Type B pancreatic cell (in vitro differentiated cells): ENCODE measurements at places on chromosomes 6 and 20. TPM values are rescaled to one million over a fixed set of nuclear protein-coding genes. Genes with fewer than 3 reads are reported as not detected.

DNA sequence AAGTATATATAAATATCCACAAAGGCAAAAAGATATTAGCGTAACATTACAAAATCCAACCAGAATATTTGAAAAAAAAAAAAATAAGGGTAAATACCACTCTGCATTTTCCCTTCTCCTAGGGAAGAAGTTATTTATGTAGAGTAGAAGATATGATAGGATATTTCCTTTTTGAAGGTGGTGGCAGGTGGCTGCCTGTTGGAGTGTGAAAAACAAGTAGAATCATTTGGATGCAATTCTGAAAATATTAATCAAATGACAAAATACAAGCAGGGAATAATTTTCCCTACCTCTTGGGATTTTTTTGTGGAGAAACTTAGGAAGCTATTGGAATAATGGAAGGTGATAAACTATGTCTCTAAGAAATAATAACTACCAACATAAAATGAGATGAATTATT is 62.5 kb upstream of the OGFRL1 start:
- H3K4me1 ChIP-seq, result no peaks in the 10 kb centered on the region
- no peak for DNase-seq
- H3K27ac ChIP-seq, result no peak overlapping the region
- no peak overlapping the region for H3K4me3 ChIP-seq
- H3K27me3 ChIP-seq, result peaks cover 4% of the 10 kb centered on the region

- H3K4me1 ChIP-seq, result no peaks in the 10 kb centered on the region
- H3K36me3 ChIP-seq, result no peaks in the 10 kb centered on the region
- DNase-seq, result no peak
Measured at GRCh38 chr6:117157448-117157847, 107.9 kb upstream of the VGLL2 start.

- DNase-seq, result no peak
- H3K27me3 ChIP-seq, result peaks cover 7% of the 10 kb centered on the region
- H3K4me1 ChIP-seq, result peaks cover 12% of the 10 kb centered on the region
Measured at GRCh38 chr6:137873273-137873762, 6.3 kb downstream of the TNFAIP3 start.

DNA sequence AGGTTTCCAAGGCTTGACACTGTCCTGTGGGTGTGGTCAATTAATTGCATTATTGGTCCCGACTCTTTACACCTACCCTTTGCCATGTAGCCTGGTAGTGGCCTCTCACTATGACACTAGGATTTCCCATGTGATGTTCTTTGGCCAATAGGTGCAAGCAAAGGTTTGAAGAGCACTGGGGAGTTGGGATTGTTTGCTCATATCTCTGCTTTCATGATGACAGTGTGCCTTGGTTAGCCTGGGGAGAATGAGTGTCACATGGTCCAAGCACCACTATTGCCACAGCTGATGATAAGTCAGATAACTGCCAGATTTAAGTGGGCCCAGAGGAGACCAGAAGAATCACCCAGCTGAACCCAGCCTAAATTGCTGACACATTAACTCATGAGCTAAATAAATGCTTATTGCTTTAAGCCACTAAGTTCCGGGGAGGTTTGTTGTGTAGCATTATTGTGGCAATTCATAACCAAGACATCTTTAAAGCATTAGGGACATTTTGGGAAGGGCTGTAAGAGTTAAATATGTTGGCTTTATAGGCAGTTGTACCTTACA is 17.2 kb upstream of the SCP2D1 start:
- H3K4me1 ChIP-seq, result peaks cover 8% of the 10 kb centered on the region
- DNase-seq, result no peak
- H3K4me3 ChIP-seq, result peak overlapping the region; percentile 44
- H3K27ac ChIP-seq, result no peak overlapping the region

DNA sequence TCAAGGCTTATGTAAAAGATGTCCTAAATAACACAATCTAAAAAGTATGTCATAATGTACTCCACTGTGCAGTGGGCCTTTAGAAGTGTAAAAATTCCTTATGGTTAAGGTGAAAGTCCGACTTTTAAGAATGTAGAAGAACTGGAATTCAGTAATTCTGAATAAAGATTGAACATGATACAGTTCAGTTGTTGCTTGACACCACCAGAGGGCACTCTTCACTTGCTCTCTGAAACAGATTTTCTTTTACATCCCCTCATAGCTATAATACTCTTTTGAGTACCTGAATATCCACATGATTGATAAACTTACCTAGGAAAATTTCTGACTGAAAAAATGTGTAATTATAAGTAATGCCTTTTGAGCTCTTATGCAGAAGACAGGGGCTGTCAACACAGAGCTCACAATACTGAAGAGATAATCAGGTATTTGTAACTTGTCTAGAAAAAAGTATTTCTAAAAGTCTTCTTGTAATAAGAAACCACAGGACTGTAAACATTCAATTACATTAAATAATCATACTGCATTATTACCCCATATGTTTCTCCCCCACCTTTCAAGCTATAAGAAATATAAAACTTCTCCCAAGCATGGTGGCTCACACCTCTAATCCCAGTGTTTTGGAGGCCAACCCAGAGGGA is 92.1 kb downstream of the POPDC3 start:
- no peak for DNase-seq
- H3K4me3 ChIP-seq, result no peak overlapping the region
- no peaks in the 10 kb centered on the region for H3K36me3 ChIP-seq
- H3K27ac ChIP-seq, result peak overlapping the region; percentile 15
- H3K27me3 ChIP-seq, result no peaks in the 10 kb centered on the region

DNA sequence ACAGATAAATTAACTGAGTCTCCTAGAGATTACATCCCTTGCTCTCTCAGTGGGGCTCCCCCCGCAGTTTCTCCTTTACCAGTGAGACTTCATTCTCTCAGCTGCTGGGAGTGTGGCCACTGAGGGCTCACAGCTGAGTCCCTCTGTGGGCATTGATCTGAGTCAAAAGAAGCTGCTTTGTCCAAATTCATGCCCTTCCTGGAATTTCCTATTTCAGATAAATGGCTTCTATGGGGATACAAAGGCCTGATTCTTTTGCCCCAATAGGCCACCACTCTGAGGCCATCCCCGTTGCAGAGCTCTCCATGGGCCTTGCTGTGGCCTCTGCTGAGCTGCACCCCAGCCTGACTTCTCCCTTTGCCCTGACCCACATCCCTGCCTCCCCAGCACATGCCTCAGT is 10.0 kb downstream of the CST5 start:
- no peaks in the 10 kb centered on the region for H3K4me1 ChIP-seq
- H3K36me3 ChIP-seq, result no peaks in the 10 kb centered on the region
- no peak overlapping the region for H3K27ac ChIP-seq
- peaks cover 29% of the 10 kb centered on the region for H3K27me3 ChIP-seq
- H3K4me3 ChIP-seq, result no peak overlapping the region

- no peak for DNase-seq
- H3K4me1 ChIP-seq, result peaks cover 9% of the 10 kb centered on the region
Measured at GRCh38 chr6:159988983-159989454, 20.1 kb downstream of the IGF2R start.

OR14J1 gene
- total RNA-seq, result not detected in 2 replicates

ARID1B gene
- 66.2 and 97.2 TPM in 2 replicates for total RNA-seq

DCDC2 gene
- 5.5 and 8.7 TPM in 2 replicates for total RNA-seq
